ENCODE measurements at places on chromosomes 11 and 22. TPM values are rescaled to one million over a fixed set of nuclear protein-coding genes. Genes with fewer than 3 reads are reported as not detected.

GRCh38 chr22:37260155-37260795, 16.2 kb upstream of the RAC2 start:
- H3K4me1 ChIP-seq, result peaks cover 15% of the 10 kb centered on the region
- no peak for DNase-seq
- H3K36me3 ChIP-seq, result no peaks in the 10 kb centered on the region
- no peak overlapping the region for H3K27ac ChIP-seq

- no peak for DNase-seq
- H3K4me1 ChIP-seq, result peaks cover 20% of the 10 kb centered on the region
- H3K36me3 ChIP-seq, result peaks cover 46% of the 10 kb centered on the region
- H3K4me3 ChIP-seq, result no peak overlapping the region
These were observed 53.0 kb downstream of the KREMEN1 start for GRCh38 chr22:29125844-29126243.

GRCh38 chr11:117045196-117045595, 53.0 kb downstream of the SIK3 start:
- no peak for DNase-seq
- H3K36me3 ChIP-seq, result no peaks in the 10 kb centered on the region
- no peaks in the 10 kb centered on the region for H3K27me3 ChIP-seq
- no peak overlapping the region for H3K4me3 ChIP-seq
- no peak overlapping the region for H3K27ac ChIP-seq

DNA sequence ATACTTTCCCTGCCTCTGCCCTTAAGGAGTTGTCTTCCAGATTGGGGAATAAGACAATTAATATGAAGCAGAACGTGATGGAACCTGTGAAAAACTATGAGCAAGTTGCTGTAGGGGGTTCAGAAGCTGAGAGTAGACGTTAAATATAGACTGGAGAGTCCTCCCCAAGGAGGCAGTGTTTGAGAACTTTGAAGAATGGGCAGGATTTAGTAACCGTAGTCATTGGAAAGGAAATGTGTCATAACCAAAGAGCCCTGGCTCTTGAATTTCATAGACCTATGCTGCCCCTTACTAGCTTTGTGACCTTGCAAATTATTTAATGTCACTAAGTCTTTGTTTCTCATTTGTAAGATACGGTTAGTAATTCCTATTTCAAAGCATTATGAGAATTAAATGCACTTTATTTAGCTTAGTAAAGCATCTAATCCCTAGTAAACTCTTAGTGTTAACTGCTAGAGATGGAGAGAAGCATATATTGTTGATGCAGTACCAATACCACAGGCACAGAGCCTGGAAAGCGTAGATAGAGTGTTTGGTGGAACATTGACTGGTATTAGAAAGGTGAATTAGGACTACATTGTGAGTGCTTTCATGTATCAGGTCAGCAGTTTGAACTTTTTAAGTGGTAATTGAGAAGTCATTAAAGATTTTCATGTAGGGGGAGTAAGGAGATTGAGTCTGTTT, 54.1 kb downstream of the MCAM start:
- H3K4me3 ChIP-seq, result no peak overlapping the region
- no peak for DNase-seq
- H3K4me1 ChIP-seq, result peaks cover 4% of the 10 kb centered on the region
- H3K27me3 ChIP-seq, result no peaks in the 10 kb centered on the region
- no peaks in the 10 kb centered on the region for H3K36me3 ChIP-seq
- no peak overlapping the region for H3K27ac ChIP-seq

- H3K4me3 ChIP-seq, result no peak overlapping the region
- no peak for DNase-seq
- no peaks in the 10 kb centered on the region for H3K27me3 ChIP-seq
- H3K27ac ChIP-seq, result no peak overlapping the region
- H3K36me3 ChIP-seq, result no peaks in the 10 kb centered on the region
These were observed 27.9 kb downstream of the NAV2 start for GRCh38 chr11:19740586-19740985.

- no peaks in the 10 kb centered on the region for H3K36me3 ChIP-seq
- no peak for DNase-seq
- peaks cover 99% of the 10 kb centered on the region for H3K27me3 ChIP-seq
- no peak overlapping the region for H3K27ac ChIP-seq
These were observed 9.2 kb upstream of the ALX4 start for GRCh38 chr11:44319170-44319551.

- H3K27me3 ChIP-seq, result no peaks in the 10 kb centered on the region
- H3K27ac ChIP-seq, result no peak overlapping the region
- no peaks in the 10 kb centered on the region for H3K36me3 ChIP-seq
- DNase-seq, result no peak
These were observed 23.6 kb upstream of the TMEM135 start for GRCh38 chr11:87013912-87014825.

The ZNF214 gene
- 0.55 TPM for total RNA-seq

The C11orf16 gene
- not detected for total RNA-seq

The OR52H1 gene
- 2.1 TPM for total RNA-seq

The HIC2 gene
- 4.2 TPM for total RNA-seq

The TRMU gene
- 36.1 TPM for total RNA-seq

The PIK3C2A gene
- 40.0 TPM for total RNA-seq
